Activated CD4-positive, alpha-beta T cell treated with anti-CD3 and anti-CD28 coated beads, Interleukin-2, amount 50 U/mL, for 48 hours (primary cell): ENCODE measurements at places on chromosomes 6 and 20.
A peak's percentile ranks its signal among the peaks of the same experiment; 100 is the strongest.

DNA sequence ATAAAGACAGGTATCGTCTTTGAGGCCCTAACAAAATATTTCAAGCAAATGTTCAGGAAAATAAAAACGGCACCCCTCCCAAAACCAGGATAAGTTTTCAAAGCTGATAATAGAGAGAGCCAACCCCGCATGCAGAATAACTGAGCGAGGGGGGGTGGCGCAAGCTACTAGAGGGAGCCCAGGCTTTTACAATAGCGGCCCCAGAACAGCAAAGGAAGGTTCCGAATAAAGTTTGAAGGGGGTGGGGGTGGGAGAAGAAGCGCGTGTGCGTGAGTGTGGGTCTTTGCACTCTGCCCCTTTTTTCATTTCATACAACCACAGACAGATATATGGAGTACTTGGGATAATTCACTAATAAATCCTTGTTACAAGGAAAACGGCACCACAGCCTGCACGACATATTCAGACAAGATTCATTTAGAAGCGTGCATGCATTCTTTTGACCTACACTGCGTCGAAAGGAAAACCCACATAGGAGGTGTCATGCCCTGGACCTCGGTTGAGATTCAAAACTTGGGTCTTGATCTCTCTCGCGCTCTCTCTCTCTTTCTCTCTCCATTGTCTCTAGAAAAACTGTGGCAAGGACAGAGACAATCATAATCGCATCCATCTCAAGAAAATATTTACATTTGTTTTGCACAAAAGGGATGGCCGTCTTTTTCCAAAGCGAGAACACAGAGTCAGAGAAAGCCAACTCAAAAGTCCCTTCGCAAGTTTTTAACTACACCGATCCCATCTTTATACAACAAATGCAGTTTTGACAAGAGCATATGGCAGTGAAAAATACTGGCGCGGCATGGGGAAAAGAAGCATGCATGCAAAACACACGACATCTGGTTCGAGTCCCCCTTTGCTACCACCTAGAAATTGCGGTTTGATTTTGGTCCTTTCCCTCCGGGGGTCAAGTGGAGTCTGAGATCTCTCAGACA is 1.6 kb downstream of the OLIG3 start:
- no peak for DNase-seq

DNA sequence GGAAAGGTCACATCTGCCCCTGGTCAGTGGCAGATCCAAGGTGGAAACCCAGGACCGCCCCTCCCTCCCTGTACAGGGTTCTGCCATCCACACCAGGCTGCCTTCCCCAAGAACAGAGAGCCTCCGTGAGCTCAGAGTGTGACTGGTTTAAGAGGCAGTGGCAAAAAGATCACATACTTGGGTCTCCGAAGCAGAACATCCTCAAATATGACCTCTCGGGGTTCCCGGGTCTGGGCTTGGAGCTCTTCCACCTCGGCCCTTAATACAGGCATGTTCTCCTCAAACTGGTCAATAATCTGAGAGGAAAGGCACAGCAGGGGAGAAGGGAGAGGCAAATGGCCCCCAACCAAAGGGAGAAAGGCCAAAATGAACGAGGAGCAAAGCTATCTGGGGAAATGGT is 14.8 kb downstream of the C20orf96 start:
- no peak for DNase-seq

DNA sequence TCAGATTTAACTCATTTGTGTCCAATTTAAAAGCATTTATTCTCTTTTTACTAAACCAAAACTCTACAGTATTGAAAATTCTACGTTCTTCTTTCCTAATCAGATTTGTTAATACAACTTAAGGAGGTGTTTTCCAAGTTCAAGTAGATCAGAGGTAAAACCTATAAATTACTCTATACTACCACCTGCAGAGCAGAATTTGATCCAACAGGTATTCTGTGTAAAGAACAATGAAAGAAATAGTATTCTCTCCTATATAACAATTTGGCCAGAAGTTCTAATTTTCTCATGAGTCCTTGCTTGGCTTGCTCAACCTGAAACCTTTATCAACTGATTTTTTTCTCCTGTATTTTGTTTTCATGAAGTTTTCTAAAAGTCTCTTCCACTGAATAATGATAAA is 28.5 kb upstream of the DST start:
- no peak for DNase-seq

DNA sequence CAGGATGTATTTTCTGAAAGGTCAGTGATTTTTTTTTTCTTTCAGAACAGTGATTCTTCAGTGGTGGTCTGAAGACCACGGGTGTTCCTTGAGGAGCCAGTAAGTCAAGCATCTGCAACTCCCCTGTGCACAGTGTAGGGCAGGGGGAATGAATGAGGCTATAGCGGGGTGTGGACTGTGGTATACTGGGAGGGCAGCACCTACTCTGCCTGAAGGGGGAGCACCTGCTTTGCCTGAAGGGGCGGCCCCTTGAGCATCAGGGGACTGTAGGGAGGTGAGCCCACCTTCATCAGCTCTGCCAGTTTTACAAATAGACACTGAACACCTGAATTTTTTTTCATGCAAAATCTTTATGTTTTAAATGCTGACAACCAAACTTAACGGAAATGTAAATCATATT is 77.5 kb upstream of the RIPOR2 start:
- DNase-seq: no peak

DNA sequence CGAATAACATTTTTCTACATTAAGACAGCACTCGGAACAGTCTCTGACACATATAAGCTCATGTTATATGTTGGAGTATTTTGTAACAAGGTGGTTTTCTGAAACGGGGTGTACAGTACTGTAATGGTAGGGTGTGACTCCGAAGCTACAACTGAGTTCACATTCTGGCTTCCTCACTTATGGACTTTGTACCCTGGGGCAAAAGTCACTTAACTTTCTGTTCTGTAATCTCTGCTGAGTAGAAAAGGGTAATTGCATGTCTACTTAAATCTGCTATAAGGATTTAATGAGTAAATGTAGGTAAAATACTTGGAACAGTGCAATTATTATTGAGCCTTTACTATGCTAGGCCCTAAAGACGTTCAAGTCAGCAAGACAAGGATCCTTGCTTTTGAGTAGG is 4.7 kb upstream of the LTV1 start:
- no peak for DNase-seq

DNA sequence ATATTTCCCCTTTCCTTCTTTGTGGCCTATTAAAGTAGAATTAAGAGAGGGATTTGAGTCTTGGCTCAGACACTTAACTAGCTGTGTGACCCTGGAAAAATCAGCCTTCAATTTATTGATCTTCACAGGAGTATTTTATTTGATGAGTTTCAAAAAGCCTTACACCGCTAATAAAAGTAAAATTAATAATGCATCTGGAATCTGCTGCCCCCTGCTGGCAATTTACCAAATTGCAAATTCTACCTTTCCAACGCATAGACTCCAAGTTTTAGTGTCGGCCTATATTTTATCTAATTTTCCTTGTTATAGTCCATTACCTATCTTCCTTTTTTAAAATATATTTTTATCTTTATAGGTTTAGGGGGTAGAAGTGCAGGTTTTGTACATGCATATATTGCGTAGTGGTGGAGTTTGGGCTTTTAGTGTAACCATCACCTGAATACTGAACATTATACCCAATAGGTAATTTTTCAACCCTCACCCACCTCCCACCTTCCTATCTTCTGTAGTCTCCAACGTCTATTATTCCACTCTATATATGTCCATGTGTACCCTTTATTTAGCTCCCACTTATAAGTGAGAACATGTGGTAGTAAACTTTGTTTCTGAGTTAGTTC is 46.3 kb downstream of the GOPC start:
- peak; percentile 67 for DNase-seq

DNA sequence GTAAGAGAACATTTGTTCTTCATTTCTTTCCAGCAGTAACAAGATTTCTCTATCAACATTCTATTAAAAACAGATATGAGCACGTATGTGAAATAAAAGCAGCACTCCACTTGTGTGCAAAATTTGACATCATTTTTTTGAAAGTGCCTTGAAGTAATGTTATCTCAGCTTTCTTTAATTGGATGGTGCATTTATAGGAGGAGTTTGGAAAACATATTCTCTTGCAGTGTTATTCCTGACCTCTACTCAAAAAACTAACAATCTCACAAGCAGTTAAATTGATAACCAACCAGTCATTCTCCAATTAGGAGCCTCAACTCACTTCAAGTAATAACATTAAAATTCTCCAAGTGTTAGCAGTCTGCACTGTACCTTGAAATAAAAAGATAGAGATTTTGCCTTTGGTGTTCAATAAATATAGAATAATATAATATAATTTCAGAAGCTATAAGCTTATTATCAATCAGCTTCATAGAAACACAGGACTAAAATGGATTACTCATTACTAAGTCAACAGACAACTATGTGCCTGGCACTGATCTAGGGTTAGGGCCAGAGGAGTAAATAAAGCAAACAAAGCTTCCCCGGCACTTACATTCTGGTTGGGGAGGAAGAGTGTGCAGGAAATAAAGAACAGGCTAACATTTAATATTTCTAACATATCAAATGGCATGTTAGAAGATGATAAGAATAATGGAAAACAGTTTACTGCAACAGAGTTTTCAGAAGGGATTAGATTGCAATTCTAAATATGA is 149.0 kb upstream of the SGK1 start:
- no peak for DNase-seq

DNA sequence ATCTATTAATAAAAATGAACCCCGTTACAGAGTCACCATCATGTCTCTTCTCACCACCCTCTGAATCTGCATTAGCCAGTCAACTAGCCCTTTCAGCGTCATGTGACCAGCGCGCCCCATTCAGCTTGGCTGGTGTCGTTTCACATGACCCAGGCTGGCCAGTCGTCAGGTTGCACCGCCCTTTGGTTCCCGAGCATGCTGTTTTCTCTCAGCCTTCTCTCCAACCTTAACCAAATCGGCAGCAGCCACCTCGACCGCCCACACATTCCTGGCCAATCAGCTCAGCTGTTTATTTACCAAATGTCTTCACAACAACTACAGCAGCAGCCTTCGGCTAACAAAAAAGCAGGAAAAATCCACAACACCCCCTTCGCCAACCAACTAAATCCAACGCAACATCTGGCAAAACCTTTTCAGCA is 5.6 kb downstream of the SRSF3 start:
- peak; percentile 76 for DNase-seq

GRCh38 chr6:15420959-15421438 is 175.1 kb downstream of the JARID2 start:
- DNase-seq: no peak

- no peak for DNase-seq
Observed at GRCh38 chr6:12806796-12807195, 90.2 kb downstream of the PHACTR1 start.

DNA sequence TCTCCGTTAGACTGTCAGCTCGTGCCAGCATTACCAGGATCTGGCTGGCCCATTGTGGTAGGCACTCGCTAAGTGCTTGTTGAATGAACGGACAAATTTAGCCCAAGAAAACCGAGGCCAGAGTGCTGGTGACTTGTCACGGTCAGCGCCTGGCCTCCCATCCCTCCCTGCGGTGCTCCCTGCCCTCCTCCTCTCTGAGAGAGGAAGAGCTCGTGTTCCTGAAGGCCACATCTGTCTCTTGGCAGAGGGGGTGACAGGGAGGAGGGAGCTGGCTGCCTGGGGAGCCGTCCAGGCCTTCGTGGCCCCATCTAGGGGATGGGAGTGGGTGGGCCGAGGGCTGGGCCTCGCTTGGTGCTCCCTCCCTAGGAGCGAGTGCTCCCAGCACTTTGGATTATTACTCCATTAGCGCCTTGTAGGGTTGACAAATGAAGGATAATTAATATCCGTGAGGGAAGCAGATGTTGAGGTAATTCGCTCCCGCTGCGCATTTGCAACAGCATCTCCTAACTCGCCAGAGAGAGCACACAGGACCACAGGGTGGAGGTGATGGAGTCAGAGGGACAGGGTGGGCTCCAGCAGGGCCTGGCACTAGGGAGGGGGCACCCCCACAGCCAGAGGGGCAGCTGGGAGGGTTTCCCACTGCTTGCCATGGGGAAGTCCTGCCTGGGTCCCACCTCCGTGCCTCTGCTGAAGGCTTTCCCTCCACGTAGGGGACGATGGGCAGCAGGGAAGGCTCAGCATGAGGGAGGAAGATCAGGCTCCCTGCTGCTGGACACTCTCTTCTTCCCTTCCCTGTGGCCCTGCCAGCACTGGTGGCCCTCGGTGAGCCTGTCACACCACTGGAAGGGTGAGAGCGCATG is 37.0 kb downstream of the VSTM2L start:
- DNase-seq: no peak

DNA sequence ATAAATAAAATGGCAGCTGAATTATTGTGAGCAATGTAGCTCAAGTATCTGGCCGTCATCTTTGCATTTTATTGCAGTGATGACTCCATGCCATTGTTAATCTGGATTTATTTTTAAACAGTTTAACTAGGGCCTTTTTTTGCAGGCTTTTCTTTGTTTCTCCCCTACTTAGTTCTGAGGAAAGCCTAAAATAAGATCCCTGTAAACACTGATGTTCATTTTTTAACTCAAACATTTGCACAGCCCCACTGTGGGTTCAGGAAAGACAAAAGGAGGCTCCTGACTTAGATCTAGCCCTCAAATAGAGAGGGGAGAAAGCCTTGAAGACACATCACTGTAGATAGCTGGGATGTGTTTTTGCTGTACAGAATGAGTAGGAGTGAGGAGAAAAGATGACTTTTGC is 69.2 kb downstream of the PLEKHG1 start:
- DNase-seq: no peak

DNA sequence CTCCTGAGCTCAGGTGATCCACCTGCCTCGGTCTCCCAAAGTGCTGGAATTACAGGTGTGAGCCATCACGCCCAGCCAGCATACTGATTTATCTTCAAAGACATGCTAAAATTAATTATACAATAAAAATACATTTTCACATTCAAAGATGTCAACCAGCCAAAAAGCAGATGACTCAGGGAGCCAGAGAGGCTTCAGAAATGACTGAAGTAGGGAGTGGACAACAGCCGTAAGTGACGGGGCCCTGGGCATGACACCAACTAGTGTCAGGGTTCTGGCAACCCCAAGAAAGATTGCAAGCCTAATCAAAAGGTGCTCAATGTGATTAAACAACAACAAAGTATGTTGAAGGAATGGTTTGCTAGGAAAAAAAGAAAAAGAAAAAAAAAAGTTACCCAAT is 28.4 kb downstream of the GPLD1 start:
- no peak for DNase-seq

GRCh38 chr20:20459726-20460125 is 91.8 kb downstream of the INSM1 start:
- no peak for DNase-seq

GRCh38 chr20:53711333-53712211 is 117.9 kb upstream of the ZNF217 start:
- no peak for DNase-seq

- no peak for DNase-seq
Observed at GRCh38 chr20:1214838-1215261, 11.0 kb upstream of the RAD21L1 start.

DNA sequence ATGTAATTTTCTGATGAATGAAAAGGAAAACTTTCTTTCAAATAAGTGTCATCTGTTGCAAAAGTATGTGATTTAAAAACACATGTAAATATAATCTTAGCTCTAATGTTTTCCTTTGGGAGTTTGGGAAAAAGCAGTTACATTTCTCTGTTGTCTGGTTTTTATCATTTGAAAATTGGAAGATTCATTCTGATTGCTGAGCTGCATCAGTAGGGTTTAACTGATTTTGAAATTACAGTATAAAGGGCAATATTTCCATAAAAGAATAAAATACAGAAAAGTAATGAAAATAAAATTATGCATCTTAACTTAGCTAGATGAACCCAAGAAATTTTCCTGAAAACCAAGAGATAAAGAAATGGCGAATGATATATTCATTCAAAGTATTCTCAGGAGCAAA is 57.8 kb downstream of the MAP7 start:
- no peak for DNase-seq
